ENCODE measurements at places on chromosomes 6 and 20.

DNA sequence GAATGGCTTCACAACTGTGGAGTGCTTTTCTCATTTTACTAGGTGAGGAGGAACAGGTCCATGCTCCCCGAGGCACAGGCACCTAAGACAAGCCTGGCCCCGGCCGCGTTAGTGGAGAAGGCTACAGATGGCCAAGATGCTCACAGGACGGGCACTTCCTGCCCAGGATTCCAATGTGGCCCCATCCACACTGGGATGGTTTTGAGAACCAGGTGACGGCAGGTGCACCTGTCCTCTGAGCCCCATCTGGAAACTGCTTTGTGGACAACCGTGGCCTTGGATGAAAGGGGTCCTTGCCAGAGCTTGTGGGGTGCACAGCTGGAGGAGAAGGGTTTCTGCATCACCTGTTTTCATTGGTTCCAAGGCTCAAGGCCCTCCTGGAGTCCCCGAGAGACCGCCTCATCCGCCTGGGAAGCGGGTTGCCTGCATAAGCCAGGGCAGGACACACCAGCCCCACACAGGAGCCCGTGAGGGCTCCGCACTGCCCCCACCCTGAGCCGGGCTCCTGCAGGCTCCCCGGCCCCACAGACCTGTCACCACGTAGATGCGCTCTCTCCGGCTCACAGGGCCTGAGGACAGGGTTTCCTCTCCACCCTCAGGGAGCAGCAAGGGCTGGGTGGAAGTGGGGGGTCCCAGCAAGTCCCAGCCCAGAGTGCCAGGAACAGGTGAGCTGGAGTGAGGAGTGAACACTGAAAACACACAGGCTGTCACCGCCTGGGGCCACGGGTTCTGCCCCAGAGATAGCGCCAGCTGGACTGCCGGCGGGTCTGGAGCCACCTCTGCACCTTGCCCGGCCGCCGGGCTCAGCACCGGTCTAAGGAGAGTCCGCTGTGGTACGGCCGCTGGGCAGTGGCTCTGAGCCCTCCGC lies 18.3 kb downstream of the NTSR1 start:
- DNase-seq, result no peak

GRCh38 chr20:43545837-43546578 lies 12.8 kb upstream of the SGK2 start:
- DNase-seq, result no peak

- no peak for DNase-seq
Observed at GRCh38 chr6:166752097-166752496, 125.0 kb upstream of the RPS6KA2 start.

DNA sequence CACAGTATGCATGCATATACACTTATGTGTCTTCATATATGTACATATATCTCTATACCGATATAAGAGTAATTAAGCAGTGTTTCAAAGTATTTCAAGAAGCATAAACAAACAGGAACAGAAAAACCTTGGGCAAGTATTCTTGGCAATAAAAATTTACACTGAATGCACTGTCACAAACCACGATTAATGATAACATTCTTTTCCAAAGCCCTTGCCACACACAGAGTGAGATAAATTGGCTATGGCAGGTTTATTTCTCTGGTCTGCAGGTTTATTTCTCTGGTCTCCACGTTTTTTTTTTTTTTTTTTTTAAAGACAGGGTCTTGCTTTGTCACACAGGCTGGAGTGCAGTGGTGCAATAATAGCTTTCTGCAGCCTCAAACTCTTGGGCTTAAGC lies 73.0 kb downstream of the PPP1R3G start:
- no peak for DNase-seq

DNA sequence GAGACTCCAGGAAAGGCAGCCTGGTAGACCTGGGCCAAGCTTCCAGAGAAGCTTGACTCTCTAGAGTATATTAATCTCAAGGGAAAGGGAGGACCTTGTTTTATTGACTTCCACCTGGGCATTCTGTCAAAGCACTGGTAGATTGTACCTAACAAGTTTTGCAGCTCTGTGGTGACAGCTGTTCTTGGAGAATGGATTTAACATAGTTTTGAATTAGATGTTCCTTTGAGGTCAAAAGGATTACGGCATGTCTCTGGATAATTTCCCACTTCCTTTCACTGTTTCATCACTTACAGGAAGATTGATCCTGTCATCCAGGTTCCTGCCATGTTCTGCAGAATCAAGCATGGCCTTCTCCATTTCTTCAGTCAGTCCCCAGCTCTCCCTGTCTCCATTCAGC lies 246.0 kb downstream of the PHACTR1 start:
- DNase-seq, result no peak
